ENCODE measurements at places on chromosomes 12 and 14.
A peak's percentile ranks its signal among the peaks of the same experiment; 100 is the strongest.

DNA sequence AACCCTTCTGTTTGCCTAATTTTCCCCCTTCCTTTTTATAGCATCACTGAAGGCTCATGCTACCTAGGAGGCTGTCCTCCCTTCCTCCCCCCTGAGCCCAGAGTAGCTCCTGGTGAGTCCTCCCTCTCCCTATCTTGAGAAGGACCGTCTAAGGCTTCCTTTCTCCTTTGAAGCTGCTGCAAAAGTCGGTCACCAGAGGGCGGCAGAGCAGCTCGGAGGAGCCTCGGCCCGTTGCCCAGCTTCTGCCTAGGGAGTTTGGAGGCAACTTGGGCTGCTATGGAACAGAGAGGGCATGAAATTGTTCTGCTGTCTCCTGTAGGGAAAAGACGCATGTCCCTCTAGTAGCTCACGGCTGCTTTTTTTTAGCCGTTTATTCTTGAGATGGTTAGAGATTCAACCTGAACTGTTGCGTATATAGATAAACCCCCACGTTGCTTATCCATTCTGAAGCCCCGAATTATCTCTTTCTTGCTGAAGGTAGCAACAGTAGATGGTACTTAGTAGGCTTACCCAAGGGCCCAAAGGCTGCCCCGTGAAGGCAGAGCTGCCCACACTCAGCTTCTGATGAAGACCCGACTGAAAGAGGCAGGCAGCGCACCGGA is 5.7 kb downstream of the WNT5B start:
- peak; percentile 36 for DNase-seq

DNA sequence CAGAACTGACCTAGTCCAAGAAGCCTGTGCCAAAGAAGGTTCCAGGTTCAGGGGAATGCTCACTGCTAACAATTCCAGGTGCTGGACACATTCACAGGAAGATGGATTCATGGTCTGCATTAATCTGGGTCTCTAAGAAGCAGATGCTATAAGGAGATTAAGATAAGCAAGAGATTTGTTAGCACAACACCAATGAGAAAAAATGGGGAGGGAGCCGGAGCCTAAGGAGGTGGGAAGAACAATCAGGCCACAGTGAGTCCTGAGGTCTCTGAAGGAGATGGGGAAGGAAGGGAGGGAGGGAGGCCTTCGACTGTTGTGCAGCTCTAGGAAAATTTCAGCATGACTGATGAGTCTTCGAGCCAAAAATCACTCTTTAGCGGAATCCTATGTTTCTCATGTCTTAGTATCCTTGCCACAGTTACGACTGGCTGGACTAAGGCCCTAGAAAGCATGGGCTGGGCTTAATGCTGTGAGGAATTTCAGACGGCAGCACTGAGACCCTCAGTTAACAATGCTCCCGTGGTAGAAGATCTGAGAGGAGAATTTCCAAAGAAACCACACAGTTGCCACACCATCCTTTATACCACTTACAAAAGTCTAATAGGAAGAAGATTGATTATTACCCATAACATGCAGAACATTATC is 31.5 kb upstream of the PTGDR start:
- DNase-seq: no peak

GRCh38 chr14:99721792-99722516 is 37.9 kb downstream of the CYP46A1 start:
- DNase-seq: no peak

DNA sequence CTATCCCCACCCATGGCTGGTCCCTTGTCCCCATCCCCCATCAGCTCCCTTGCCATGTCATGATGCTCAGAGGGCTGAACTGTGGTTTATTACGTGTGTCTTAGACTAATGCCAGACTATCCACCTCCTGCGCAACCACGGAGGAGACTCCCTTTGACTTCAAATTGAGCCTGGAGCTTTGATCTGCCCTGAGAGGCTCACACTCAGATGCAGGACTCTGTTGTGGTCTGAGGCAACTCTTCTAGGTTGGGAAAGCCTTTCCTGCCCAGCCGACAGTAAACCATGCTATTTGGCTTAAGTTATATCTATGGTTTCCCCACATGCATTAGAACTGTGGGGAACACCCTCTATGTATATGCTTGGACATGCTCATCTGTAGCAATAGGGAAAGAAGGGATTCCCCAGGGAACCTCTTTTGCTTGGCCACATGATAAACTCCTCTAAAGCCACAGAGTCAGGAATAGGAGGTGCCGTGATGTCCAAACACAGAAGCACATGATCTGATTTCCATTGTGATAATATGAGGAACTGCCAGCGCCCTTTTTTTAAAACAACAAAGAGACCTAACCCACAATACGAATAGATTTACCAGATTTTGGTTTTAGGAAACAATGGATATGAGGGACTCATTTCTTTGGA is 11.1 kb upstream of the LGALS3 start:
- DNase-seq: no peak

GRCh38 chr14:37870632-37871346 is 275.4 kb downstream of the TTC6 start:
- DNase-seq: no peak

- DNase-seq: no peak
Measured at GRCh38 chr14:102218688-102219087, 79.0 kb downstream of the WDR20 start.

GRCh38 chr12:105201299-105201698 is 34.7 kb downstream of the APPL2 start:
- DNase-seq: no peak

- no peak for DNase-seq
Measured at GRCh38 chr14:70838076-70838475, 28.8 kb upstream of the MAP3K9 start.

DNA sequence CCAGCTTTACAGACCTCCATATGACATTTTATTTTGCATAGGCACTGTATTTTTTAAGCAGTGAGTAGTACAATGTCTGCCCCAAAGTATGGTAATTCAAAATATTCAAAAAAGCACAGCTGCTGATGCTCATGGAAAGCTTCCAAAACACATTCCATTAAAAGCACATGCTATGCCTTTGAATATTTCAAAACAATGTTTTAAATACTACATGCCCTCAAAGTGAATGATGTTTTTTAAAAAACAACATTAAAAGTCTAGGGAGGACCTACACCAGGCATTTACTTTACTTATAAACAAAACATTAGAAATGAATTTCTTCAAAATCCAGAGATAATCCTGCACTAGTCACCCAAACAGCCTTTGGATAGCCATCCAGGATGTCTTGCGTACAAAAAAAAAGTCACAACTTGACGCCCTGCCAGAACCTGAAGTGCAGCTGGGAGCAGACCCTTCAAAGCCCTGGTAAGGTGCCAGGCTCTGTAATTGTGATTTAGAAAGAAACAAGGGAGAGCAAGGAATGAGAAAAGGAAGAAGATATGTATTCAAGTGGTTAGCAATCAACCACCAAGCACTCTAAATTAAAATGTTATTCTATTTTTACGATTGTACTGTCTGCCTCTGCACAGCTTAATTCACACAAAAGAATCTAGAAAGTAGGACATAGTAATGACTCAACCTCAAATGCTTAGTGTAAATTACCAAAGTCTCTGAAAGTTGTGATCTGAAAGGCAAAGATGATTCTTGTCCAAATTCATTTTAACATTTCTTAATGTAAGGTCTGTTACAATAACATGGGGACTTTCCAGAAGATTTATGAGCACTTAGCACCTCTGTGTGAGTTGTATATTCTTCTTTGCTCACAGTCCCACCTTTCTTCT is 31.9 kb downstream of the CEP83 start:
- DNase-seq: no peak

- no peak for DNase-seq
Measured at GRCh38 chr12:87368259-87368658, 660.9 kb downstream of the C12orf50 start.

DNA sequence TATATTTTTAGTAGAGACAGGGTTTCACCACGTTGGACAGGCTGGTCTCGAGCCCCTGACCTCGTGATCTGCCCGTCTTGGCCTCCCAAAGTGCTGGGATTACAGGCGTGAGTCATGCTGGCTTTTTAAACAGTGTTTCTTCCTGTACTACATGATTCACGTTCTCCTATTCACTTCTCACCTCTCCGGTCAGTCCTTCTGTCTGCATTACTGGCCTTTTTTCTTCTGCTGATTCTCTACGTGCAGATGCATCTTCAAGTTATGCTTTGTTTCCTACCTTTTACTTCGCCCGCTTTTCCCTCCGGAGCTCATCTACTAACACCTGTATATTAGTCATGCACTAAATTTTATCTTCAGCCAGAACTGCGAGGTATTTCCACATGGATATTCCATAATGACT is 296.2 kb upstream of the FLRT2 start:
- DNase-seq: no peak

DNA sequence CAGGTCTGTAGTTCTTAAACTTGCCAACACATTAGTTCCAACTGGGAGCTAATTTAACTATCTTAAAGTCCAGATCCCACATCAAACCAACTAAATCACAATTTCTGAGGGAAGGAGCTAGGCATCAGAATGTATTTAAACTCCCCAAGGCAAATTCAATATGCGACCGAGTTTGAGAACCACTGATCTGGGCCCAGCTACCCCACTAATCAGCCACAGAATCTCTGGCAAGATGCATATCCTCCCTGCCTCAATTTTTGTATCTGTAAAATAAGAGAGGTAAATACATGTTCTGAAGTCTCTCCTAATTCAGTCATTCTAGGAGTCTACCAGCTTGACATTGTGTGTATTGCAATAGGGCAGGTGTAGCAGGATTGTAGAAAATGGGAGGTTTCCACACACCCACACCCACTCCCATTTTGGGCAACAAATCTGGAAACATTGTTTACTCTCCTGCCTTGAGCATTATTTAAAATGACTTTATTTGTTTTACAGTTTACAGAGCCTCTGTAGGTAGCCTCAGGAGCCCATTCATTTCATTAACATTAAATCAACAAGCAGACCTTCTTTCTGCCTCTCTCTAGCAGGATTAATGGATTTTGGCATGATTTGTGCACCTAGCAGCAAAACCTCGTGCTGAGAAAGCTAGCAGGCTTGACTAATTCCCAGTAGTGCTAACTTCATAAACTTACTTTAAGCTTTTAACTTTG is 15.6 kb downstream of the LGR5 start:
- no peak for DNase-seq

DNA sequence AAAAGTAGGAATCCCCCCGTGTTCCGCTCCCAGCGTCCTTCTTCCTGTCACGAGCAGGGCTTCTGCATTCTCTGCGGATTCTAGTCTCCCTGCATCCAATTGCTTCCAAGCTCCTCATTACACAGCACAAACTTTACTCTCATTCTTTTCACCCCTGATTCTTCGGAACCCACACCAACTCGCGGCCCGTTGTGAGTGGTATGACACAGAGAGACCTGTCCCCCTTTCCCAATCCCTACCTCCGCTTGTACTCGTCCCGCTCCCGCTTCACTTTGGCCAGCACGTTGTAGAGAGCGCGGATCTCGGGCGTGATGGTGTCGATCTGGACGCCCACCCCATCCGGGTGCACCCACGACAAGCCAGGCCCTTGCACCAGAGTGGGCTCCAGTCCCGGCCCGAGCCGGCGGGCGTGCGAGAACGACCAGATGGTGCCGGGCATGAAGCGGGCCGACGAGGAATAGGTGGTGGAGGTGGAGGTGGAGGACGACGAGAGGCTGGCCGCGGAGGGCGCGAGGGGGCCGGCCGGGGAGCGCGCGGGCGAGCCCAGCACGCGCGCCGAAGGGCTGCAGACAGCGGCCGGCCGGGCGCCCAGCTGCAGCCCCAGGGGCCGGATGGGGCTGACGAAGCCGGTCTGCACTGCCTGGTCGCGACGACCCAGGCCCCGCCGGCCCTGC is 687 bp downstream of the IFFO1 start:
- no peak for DNase-seq

DNA sequence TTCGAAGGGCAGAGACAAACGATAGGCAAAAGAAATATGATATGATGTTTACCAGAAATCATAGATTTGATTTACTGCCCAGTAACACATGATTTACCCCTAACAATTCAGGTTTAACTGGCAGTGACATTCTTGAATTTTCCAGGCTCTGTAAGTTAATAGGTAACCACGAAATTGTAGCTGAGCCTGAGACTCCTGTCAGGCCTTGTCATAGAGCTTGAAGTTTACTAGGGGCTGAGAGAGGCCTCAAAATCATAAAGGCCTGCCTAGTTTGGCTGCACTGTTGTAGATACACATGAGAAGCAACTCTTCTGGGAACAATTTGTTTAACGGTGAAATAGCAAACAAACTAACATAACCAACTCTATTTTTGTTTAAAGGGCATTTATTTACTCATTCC is 3.3 kb downstream of the ERP27 start:
- no peak for DNase-seq

GRCh38 chr12:89211456-89211855 is 140.8 kb downstream of the DUSP6 start:
- DNase-seq: no peak

- DNase-seq: no peak
Measured at GRCh38 chr12:61384511-61384910, 875.7 kb upstream of the USP15 start.

DNA sequence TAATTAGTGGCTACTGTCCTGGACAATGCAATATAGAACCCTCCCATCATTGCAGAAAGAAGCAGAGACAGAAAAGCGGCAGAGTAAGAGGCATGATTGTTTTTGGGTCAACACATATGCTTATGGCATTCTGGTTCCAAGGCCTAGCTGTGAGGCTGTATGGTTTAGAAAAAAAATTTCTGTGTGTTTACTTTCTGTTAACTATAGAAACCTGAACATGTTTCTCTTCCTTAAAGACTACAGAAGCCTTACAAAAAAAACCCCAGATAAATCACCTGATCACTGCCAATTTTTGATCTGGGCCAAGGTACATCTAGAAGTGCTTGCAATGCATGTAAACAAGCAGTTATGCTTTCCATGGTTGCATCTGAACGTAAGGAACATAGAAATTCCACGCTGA is 100.0 kb upstream of the HECTD1 start:
- DNase-seq: no peak

DNA sequence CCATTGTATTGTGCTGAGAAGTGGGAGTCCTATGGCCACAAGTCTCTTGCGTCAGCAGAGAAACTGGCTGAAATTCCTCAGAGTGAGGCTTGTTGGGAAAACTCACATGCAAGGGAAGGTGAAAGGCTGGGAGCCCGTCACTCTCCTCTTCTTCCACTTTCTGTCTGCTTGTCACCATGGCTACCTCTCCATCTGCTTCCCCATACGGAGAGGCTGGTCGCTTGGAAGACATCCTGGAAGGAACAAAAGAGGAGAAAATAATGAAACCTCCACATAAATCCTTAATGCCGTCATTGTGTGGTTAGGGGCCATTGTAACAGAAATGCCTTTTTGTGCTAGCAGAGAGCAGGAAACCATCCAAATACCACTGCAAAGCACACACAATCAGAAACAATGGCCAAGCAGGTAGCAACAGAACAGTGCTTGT is 53.7 kb downstream of the SOX5 start:
- DNase-seq: no peak

GRCh38 chr14:67487937-67488893 is at the start of gene TMEM229B:
TSS of gene TMEM229B (minus strand) at chr14:67488721. CDS start at chr14:67473923, 14,798 bp downstream.
- peak; percentile 82 for DNase-seq

Measured in CD4-positive, alpha-beta memory T cell (primary cell).